ENCODE measurements at places on chromosomes 4 and X.

DNA sequence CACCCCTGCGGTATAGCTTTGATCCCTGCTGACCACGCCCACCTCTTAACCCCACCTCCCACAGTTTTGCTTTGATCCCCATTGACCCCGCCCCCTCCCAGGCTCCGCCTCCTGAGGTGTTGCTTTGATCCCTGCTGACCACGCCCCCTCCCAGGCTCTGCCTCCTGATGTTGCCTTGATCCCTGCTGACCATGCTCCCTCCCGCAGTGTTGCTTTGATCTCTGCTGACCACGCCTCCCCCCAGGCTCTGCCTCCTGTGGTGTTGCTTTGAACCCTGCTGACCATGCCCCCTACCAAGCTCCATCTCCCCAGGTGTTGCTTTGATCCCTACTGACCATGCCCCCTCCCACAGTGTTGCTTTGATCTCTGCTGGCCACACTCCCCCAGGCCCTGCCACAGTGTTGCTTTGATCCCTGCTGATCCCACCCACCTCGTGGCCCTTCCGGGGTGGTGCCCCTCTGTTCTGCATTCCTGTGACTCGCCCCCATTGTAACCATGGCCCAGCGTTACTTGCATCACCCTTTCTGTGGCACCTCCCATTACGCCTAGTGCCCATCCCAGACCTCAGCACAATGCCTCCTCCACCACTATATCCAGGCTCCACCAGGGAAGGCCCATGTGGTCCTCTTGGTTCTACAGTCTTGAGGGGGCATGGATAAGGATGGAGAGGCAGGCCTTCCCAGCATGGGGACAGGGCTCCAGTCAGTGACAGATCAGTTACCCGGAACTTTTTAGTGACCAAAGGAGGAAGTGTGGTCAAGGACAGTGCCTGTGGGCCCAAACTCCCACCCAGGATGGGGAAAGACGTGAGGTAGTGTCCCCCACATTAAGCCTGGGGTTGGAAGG is 70.8 kb downstream of the ADRA2C start:
- no peak for DNase-seq

DNA sequence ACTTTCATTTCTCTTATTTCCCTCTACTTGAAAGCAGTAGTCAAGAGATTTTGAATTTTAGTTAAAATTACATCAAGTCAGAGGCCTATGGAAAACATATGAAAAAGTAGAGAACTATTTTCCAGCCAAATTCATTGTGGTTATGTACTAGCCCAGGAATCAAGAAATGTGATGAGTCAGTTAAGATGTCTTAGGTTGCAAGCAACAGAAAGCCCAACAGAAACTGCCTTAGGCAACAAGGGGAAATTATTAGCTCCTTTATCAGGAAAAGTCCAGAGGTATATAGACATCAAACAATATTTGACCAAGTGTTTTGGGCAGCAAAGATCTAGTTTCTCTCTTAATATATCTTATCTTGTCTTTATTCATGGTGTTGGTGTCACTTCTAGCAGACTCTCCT is 37.8 kb upstream of the FRMD7 start:
- DNase-seq = no peak

GRCh38 chr4:122917731-122918130 is 4.7 kb downstream of the NUDT6 start:
- DNase-seq = no peak

- DNase-seq = no peak
These were observed 729 bp downstream of the CXCL11 start for GRCh38 chr4:76035141-76035540.

DNA sequence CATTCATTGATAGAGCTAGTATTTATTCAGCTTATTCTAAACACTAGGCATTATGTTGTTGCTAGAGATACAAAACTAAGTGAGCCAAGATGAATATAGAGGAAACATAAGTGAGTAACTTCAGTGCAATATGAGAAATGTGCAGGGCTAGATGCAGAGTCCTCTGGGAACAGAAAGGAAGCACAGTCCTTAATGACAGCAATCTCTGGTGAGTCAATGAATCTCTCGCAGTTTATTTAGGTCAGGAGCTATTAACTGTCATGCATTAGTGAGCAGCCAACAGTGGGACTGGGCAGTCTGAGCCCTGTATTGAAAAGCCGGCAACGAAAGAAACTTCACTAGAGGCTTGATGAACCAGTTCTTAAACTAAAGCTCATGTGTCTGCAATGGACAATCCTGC is 598.1 kb upstream of the MAGEB2 start:
- no peak for DNase-seq

DNA sequence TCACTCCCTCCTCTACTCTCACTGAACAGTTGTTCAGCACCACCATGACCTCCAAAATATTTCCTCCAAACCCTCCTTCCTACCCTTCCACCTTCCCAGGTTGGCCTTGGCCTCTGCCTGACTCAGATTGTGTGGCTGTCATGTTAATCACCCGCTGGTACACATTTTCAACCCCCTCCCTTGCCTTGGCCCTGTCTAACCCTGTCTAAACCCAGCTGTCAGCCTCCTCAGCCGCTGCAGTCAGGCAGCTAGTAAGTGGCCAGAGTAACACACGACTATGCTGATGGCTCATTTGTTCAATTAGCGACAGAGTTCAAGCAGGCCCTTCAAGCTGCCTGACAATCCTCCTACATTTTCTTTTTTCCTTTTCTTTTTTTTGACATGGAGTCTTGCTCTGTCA is 18.0 kb downstream of the ING2 start:
- no peak for DNase-seq
